ENCODE measurements at places on chromosomes 7 and 10.

- peaks cover 4% of the 10 kb centered on the region for H3K4me1 ChIP-seq
- H3K27ac ChIP-seq: no peak overlapping the region
- H3K4me3 ChIP-seq: no peak overlapping the region
- DNase-seq: no peak
Observed at GRCh38 chr7:33578881-33579672, 326.3 kb upstream of the BMPER start.

- H3K27ac ChIP-seq: no peak overlapping the region
- no peak overlapping the region for H3K4me3 ChIP-seq
- H3K27me3 ChIP-seq: peaks cover 16% of the 10 kb centered on the region
- no peak for DNase-seq
- no peaks in the 10 kb centered on the region for H3K36me3 ChIP-seq
Observed at GRCh38 chr7:3561932-3562331, 260.9 kb downstream of the SDK1 start.

DNA sequence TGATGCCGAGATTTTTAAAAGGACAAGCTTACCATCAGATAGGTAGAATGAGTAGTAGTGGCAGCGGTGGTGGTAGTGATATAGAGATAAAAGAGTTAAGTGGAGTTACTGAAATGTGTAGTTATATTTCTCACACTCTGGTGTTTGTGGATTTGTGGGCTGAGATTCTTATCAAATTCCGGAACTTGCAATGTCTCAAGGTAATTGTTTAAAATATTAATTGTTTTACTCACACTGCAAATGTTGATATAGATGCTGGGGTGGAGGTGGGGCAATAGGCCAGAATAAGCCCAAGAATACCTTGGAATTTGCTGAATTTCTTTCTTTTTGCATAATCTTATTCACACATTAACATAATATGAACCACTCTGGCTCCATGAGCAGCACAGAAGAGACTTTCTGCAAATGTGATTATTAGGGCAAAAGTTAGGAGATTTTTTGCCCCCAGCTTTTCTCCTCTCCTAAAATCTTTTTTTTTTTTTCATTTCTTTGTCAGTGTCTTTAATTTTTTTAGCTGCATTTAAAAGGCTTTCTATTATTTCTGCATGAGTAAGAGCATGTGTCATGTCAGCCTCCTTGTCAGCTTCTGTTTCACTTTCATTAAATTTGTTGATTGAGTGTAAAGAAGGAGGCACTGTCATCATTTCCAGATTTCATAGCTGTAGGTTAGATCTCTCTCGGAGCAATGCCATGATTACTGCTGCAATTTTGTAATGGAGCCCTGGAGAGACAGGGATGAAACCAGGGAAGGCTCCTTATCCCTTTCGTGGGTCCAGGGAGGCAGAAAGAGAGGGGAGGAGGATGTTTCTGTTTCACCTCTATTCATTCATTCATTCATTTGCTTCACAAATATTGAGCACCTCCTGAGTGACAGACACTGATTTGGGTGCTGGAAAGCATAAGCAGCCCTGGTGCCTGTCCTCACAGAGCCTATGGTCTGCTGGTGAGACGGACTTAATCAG lies 13.1 kb upstream of the SGMS1 start:
- peaks cover 8% of the 10 kb centered on the region for H3K27me3 ChIP-seq
- peak overlapping the region; percentile 72 for H3K27ac ChIP-seq
- H3K4me1 ChIP-seq: peaks cover 29% of the 10 kb centered on the region
- H3K36me3 ChIP-seq: no peaks in the 10 kb centered on the region

DNA sequence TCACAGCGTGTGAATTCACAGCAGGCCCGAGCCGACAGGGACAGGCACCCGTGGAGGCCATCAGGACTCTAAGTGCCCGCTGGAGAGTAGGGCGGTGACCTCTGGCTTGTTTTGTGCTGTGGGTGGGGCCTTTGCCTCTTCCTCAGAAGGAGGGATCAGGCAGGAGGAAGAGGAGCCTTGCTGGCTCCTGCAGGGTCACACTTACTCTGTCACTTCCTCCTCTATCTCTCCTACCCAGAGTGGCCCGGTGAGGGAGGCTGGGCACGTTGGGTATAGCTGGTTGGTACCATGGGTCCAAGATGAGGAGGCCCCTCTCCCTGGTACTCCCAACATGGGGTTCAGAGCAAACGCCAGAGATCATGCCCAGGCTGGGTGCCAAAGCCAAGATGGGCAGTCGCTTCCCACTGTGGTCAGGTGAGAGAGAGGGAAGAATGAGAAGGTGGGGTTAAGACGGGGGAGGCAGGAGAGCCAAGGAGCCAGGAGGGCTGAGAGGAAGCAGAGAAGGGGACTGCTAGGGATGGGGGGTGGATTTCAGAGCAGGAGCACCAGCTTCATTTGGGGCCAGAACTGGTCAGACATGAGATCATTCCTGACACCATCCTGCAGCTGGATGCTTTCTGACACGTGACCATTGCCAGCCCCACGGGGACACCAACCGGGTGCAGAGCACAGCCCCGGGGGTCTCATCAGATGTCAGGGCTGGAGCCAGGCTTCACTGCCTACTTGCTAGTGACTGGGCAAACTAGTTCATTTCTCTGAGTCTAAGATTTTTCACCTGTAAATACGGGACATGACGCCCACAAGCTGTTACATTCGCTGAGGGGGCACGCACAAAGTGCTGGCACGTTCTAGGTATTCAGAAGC lies 54.8 kb upstream of the CACUL1 start:
- no peak overlapping the region for H3K4me3 ChIP-seq
- DNase-seq: no peak
- H3K36me3 ChIP-seq: no peaks in the 10 kb centered on the region
- H3K27ac ChIP-seq: no peak overlapping the region
- H3K27me3 ChIP-seq: no peaks in the 10 kb centered on the region
- no peaks in the 10 kb centered on the region for H3K4me1 ChIP-seq

DNA sequence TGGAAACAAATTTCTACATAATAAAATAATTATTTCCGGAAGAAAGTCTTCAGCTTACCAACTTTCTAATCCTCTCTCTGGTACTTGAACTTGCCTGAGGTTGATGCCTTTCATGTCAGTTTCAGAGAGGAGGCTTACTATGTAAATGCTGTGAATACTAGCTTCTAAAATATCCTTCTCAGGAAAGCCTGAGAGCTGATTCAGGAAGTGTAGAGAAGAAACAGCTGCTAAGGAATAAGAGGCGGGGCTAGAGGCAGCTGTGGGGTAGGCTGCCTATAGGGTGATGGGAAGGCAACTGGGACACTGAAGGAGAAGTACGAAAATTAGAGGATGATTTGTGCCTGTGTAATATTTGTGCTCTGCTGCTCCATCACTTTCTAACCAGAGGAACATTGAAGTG lies 69.3 kb downstream of the AVL9 start:
- DNase-seq: no peak
- H3K36me3 ChIP-seq: peaks cover 11% of the 10 kb centered on the region
- H3K27ac ChIP-seq: no peak overlapping the region
- no peak overlapping the region for H3K4me3 ChIP-seq
- H3K4me1 ChIP-seq: peaks cover 8% of the 10 kb centered on the region
- H3K27me3 ChIP-seq: no peaks in the 10 kb centered on the region

DNA sequence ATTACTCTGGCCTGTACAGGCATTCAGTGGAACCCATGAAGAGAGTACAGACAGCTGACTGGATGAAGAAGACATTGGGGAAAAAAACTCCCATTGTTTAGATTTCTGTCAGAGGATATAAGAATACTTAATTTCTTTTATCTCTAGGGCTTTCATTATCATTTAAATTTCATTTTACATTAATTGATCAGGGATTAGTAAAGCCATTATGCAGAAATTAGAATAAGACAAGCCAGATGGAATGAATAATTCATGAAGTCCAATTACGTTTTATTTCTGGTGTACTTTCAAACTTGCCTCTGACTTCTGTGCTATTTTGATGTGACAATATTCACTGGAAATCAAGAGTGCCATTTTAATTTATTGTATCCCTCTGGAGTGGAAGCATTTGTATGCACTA lies 247.0 kb downstream of the SLC25A13 start:
- H3K36me3 ChIP-seq: no peaks in the 10 kb centered on the region
- H3K27me3 ChIP-seq: peaks cover 37% of the 10 kb centered on the region
- H3K4me3 ChIP-seq: no peak overlapping the region
- DNase-seq: no peak

DNA sequence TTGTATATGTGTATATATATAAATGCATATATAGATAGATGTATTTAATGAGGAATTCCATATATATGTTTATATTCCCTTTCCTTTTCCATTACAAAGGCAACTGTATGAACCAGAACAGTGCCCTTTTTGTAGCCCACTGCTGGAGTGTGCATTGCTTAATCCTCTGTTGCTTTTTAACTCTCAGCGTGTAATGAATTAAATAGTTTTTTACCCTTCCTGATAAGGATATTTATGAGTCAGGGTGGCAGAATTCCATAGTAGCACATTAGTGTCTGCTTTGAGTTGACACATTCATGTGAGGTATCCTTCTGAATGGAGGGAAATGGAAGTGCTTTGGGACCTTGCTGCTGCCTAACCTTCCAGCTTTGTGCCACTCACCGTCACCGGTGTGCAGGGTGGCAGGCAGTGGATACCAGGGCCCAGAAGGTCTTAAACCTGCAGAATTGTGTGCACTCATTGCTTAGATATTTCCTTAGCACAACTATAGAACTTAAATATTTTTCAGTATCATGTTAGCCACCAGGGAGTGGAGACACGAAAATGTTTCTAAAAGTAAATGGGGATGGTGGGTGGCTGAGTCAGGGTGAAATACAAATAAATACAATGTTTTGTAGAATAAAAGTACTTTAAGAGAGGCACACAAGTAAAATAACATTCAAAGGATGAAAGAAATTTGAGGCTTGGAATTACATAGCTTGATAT lies 117.9 kb downstream of the SND1 start:
- no peak for DNase-seq
- H3K27me3 ChIP-seq: no peaks in the 10 kb centered on the region
- H3K4me1 ChIP-seq: peaks cover 57% of the 10 kb centered on the region
- no peak overlapping the region for H3K27ac ChIP-seq

DNA sequence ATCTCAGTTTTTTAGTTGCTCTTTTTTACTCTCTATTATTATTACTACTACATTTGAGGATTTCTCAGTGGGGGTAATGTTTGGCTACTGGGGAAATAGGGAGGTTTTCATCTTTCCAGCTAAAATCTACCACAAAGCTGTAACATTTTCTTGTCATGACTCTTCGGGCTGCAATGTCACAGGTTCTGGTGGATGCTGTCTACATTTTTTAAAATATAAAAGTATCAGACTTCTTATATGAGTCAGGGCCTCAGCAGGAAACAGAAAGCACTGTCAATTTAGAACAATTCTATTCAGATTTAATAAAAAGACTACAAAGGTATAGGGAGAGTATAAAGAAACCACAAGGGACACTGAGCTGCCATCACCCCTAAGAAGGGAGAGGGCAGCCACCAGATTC lies 61.6 kb downstream of the DNAJC12 start:
- no peak overlapping the region for H3K27ac ChIP-seq
- peaks cover 6% of the 10 kb centered on the region for H3K4me1 ChIP-seq
- H3K4me3 ChIP-seq: no peak overlapping the region
- no peaks in the 10 kb centered on the region for H3K36me3 ChIP-seq
- H3K27me3 ChIP-seq: peaks cover 3% of the 10 kb centered on the region

DNA sequence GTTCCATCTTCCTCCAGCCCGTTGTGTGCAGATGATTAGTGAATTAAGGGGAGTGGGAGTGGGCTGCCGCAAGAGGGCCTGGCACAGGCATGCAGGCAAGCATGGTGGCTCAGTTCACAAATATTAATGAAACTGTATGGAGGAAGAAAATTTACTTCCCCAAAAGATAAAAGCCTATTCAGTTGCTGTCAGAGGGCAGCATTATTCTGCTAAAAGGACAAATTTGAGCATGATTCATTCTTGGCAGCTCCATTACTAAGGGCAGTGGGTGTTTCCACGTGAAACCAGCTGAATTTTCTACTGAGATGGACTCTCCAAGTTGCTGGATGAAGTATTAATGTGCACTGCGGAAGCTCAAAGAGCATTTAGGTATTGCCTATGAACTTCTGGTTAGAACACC lies 90.9 kb upstream of the WDR11 start:
- no peaks in the 10 kb centered on the region for H3K4me1 ChIP-seq
- peaks cover 26% of the 10 kb centered on the region for H3K27me3 ChIP-seq
- H3K36me3 ChIP-seq: no peaks in the 10 kb centered on the region
- no peak for DNase-seq

DNA sequence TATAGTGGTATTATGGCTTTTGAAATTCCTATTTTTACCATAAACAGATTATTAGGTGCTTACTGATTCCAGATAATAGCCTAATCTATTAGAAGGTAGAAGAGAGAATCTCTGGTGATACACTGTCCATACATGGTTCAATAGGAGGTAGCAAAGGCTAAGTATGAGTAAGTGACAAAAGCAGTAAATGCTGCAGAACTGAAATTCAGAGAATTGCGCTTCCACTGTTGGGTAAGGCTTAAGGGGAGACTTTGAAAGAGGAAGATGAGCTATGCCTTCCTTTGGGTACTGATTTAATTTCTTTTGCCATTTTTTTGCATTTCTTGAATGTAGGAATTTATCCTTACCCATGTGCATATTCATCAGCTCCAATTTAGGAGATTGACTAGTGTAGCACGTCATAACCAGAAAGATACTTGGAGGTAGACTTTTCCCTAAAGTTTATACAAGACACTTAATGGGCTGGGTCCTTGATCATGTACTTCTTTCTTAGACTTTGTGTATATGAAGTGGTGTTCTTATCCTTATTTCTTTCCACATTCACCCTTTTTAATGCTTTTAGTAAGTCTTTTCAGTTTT lies 15.3 kb downstream of the MKLN1 start:
- H3K4me1 ChIP-seq: peaks cover 30% of the 10 kb centered on the region
- H3K27ac ChIP-seq: no peak overlapping the region
- H3K36me3 ChIP-seq: peaks cover 12% of the 10 kb centered on the region

- H3K27ac ChIP-seq: no peak overlapping the region
- H3K4me3 ChIP-seq: no peak overlapping the region
Observed at GRCh38 chr7:118429141-118429540, 204.6 kb downstream of the ANKRD7 start.

GRCh38 chr10:94428766-94429707 lies 26.7 kb downstream of the TBC1D12 start:
- H3K4me3 ChIP-seq: no peak overlapping the region
- no peak for DNase-seq
- H3K27ac ChIP-seq: no peak overlapping the region
- H3K27me3 ChIP-seq: peaks cover 13% of the 10 kb centered on the region

DNA sequence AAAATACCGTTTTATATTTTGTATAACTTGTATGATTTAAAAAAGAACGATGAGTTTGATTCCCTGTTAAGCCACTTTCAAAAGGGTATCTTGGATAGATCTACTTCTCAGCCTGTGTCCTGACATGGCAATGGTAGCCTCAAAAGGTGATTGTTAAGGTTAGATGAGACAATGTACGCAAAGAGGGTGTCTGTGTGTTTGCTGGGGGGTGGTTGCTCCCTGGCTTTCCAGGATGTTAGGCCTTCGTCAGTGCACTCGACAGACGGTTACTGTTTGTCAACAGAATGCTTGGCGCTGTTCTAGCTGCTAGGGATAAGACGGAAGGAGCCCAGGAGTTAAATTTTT lies 90.3 kb downstream of the NEURL1 start:
- H3K27me3 ChIP-seq: peaks cover 6% of the 10 kb centered on the region
- no peaks in the 10 kb centered on the region for H3K36me3 ChIP-seq
- no peak for DNase-seq
- peaks cover 5% of the 10 kb centered on the region for H3K4me1 ChIP-seq
- no peak overlapping the region for H3K27ac ChIP-seq
